ENCODE measurements at places on chromosomes 13 and 19.

GRCh38 chr13:110109910-110110309 is 197.0 kb downstream of the COL4A1 start:
- no peak for DNase-seq

DNA sequence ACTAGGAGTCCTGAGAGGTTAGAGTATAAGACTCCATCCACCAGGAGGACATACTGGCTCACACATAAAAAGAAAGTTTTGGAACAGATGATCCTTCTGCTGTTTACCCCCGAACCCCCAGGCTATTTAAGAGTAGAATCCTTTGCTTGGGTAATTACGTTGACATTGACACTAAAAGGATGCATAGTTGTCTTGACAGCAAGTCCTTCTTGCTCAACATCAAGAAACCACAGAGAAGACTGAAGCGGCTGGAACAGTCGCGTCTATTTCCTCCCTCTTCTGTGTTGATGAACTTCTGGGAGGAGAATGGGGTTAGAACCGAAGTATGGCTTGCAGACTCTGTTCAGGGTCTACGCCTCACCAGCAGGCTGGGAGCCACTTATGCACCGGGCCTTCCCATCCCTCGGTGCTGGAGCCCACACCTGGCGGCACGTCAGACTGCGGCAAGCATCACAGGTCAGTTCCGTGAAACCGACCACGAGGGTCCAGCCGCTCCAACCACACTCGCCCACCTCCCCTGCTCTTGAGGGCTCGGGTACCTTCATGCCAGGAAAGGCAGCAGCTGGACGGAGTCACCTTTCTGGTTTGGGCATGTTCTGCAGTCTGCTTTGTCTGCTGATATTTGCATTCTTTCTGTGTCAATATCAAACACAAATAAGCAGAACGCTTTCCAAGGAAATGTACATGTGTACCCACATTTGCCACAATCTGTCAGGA is 42.4 kb upstream of the RANBP3 start:
- no peak for DNase-seq

DNA sequence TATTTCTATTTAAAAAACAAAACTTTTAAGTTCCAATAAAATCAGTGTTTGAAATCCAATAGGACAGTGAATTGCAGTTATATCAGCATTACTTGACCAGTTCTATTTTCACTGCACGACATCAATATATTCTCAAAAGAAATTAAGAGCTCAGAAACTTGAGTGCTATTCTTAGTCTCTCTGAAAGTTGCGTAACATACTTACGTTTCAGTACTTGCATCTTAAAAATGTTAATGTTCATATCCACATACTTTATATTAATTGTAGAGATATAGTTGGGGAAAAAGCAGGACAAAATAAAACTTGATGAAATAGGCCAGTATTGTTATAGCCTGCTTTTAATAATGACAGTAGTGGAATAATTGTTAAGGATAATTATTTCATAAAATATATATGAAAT is 720.5 kb upstream of the PCDH9 start:
- no peak for DNase-seq

GRCh38 chr19:41816761-41817160 is 20.4 kb downstream of the CEACAM3 start:
- no peak for DNase-seq

DNA sequence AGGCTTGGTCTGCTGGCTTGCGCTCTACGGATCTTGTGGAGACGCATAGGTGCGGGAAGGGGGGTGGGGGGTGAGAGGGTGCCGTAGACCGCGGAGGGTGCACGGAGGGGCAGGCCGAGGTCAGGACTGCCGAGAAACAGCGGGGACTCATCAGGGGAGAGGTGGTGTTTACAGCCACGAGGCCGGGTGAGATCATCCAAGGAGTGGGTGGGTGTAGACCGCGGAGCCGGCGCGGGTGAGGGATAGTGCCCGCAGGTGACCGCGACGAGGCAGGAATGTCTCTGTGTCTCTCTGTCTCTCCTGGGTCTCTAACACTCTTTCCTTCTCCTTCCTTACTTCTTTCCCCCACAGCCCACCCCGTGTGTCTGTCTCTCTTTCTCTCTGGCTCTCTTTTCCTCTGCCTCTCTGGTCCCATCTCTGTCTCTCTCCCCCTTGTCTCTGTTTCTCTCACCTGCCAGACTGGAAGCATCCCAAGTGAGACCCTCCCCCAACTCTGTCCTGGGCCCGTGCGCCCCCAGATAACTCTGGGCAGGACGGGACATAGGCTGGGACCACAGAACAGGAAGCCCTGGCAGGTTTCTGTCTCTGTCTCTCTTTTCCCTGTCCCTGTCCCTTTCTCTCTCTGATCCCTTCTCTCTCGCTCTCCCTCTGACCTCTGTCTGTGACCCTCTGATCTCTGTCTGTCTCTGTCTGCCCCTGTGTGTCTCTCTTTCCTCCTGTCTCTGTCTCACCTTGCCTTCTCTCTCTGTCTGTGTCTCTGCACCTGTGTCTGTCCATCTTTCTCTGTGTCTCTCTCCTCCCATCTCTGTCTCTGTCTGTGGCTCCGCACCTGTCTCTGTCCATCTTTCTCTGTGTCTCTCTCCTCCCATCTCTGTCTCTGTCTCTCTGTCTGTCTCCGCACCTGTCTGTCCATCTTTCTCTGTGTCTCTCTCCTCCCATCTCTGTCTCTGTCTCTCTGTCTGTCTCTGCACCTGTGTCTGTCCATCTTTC is 1.8 kb upstream of the KLK4 start:
- DNase-seq = no peak

DNA sequence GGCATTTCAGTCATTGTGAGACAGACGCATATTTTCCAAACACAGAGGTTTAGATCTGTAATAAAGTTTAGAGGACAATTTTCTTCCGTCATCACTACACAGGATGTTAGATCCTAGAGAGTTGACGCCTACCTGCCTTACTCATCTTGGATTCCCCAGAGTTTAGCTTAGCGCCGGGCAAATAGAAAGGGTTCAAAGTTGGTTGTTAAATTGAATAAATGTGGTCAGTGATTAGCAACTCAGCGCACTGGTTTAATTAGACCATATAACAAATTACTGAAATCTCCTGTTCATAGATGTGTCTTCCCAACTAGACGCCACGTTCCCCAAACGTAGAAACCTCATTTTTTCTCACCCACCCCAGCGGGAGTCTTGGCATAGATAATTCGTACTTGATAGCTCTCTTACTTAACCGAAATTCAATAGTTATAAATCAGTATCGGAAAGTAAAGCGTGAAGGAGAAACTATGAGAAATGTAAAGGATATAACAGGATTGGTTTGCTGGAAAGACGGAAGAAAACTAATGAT is 726 bp upstream of the UFM1 start:
- peak; percentile 20 for DNase-seq

DNA sequence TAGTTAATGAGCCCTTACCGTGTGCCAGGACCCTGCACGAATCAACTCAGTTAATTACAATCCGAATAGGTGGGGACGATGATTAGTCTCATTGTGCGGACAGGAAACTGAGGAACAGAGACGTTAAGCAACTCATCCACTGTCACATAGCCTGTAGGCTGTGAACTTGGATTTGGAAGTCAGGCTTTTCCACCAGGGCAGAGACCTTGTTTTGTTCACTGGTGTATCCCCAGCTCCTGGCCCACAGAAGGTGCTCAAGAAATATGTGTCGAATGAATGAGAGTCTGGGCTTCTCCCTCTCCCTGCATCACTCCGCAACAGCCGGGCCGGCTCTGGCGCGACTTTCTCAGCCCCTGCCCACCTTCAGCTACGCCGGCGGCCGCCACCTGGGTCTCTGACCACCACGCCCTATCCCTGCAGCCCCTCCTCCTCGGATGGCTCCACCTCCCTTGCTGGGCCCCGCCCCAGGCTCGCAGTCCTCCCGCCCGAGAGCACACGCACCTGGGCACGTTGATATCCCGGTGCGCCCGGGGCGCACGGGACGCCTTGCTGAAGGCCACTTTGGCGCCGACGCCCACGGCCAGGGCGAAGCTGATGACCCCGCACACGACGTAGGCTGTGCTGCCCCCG is 1.3 kb downstream of the SHISA7 start:
- no peak for DNase-seq

DNA sequence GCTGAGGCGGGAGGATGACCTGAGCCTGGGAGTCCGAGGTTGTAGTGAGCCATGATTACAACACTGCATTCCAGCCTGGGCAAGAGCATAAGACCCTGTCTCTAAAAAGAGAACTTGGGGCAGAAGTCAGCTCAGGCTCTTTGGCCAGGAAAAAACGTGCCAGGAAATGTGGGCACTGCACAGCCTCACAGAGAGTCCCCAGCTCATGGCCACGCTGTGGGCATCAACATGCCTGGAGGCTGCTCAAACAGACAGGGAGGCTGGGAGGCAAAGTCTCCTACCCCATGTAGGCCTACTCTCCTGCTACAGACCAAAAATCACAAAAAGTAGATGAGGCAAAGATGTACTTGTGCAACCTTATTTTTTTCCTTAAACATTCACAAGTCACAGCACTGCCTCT is 49.4 kb downstream of the PEPD start:
- no peak for DNase-seq

GRCh38 chr19:18662972-18663732 is 20.3 kb upstream of the CRTC1 start:
- DNase-seq = no peak

- DNase-seq = no peak
Observed at GRCh38 chr19:5360003-5360780, 19.6 kb upstream of the PTPRS start.

GRCh38 chr19:40632311-40633036 is 31.3 kb downstream of the LTBP4 start:
- no peak for DNase-seq

DNA sequence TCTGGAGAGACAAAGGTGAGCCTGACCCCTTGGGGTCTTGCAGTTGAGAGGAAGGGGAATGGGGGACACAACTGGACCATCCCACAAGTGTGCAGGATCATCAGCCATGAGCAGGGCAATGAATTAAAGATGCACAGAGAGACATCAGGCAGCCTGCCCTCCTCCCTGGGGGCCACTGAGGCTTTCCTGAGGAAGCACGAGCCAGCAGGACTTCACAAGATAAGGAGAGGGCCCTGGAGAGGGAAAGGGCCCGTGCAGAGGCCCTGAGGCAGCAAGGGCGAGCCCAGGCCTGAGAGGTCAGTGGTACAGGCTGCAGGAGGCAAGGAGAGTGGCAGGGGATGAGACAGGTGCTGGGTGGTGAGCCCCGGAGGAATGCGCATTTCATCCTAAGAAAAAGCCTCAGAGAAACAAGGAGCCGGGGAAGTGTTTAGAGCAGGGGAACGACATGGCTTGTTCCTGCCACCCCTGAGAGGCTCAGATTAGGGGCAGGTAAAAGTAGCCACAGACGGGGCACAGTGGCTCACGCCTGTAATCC is 9.0 kb upstream of the PRKD2 start:
- DNase-seq = no peak

All from activated CD4-positive, alpha-beta T cell treated with anti-CD3 and anti-CD28 coated beads, Interleukin-2, amount 10 ng/mL, durations not matched to agents 7 days and 5 days (primary cell).